ENCODE measurements at places on chromosomes 1 and 21.

- DNase-seq = no peak
Observed at GRCh38 chr21:31316488-31317169, 27.4 kb downstream of the TIAM1 start.

- DNase-seq = no peak
Observed at GRCh38 chr1:145884675-145885074, 991 bp downstream of the ANKRD35 start.

DNA sequence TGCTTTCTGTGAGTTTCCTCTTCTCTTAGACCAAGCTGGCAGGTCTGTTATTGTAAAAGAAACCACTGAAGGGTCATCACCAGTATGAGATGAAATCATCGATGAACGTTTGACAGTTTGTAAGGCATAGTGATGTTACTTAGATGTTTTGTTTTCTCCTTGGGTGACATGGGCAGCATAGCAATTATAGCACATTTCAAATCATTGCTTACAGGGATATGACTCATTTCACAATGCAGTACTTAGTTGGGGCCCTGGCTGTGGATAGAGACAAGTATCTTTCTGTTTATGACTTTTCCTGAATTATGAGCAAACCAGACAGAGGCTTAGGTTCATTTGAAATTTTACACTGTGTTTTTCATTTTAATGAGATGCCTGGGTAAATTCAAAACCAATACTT, 313.0 kb downstream of the RWDD3 start:
- DNase-seq = no peak

DNA sequence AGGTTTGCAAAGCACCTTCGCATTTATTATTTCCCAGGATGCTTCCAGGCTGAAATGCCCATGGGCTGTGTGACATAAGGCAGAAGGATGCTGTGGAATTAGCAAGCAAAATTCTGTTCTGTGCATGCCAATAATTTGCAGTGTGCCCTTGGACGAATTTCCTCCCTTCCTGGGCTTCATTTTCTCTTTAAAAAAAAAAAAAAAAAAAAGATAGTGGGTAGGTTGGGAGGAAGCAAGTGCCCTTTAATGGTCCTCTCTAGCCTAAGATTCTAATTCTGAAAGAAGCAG, 2.5 kb upstream of the ID3 start:
- no peak for DNase-seq

GRCh38 chr1:227880342-227880924, 65.0 kb downstream of the PRSS38 start:
- DNase-seq = no peak

GRCh38 chr1:208136459-208137182, 107.6 kb downstream of the PLXNA2 start:
- no peak for DNase-seq

- no peak for DNase-seq
Observed at GRCh38 chr1:114982251-114982650, 47.4 kb upstream of the TSHB start.

- DNase-seq = peak; percentile 42
Observed at GRCh38 chr1:93080179-93080823, 1.2 kb downstream of the MTF2 start.

DNA sequence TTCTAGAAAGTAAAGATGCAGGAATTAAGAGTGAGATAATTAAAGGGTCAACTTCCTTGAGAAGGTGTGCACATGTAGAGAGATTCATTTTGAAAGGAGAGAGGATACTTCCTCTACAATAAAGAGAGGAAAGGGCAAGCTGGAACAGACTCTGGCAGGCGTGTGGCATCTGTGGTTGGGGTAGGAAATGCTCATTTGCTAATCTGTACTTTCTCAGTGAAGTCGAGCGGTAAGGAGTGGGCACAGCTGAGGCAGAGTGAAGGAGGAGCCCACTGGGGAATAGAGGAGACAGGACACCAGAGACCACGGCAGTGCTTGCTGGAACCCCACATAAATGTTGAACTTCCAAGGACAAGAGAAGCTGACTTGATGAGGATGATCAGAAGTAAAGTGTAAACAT, 49.1 kb downstream of the PCSK9 start:
- no peak for DNase-seq

DNA sequence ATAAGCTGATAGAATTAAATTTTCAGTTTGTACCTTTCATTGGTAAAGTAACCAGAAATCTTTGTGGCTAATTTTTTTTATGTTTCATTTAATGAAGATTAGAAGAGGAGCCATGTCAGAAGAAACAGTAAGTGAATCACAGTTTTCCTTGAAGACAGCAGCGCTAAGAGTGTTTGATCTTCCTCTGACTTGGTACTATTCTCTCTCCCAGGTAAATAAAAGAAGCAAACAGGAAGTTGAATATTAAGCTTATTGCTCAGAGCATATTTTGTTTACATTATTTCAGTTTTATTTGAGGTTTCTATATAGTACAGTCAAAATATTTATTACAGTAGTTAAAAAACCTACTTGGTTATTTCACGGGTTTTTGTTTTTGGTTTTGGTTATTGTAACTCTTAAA, 3.7 kb downstream of the MIGA1 start:
- DNase-seq = no peak

- no peak for DNase-seq
Observed at GRCh38 chr1:211068976-211069375, 65.0 kb downstream of the KCNH1 start.

GRCh38 chr1:162954824-162955223, 93.8 kb upstream of the CCDC190 start:
- no peak for DNase-seq

DNA sequence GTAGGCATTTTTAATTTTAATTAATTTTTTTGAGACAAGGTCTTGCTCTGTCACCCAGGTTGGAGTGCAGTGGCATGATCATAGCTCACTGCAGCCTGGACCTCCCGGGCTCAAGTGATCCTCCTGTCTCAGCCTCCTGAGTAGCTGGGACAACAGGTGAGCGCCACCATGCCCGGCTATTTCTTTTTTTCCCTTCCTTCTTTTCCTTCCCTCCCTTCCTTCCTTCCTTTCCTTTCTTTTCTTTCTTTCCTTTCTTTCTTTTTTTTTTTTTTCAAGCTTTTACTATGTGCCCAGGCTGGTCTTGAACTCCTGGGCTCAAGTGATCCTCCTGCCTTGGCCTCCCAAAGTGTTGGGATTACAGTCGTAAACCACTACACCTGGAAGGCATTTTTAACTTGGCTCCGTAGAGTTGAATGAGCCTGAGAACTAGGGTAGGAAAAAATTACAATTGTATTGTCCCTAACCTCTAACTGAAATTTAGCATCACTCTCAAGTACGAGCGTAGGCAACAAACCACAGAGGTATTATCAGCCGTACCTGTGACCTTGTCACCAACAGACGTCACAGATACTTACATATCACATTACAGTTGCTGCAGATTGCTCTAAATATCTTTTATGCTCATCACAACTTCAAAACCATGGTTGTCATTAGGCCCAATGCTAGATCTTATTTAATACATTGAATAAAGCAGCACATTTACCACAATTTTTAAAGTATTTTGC, 8.0 kb downstream of the RUNX3 start:
- no peak for DNase-seq

DNA sequence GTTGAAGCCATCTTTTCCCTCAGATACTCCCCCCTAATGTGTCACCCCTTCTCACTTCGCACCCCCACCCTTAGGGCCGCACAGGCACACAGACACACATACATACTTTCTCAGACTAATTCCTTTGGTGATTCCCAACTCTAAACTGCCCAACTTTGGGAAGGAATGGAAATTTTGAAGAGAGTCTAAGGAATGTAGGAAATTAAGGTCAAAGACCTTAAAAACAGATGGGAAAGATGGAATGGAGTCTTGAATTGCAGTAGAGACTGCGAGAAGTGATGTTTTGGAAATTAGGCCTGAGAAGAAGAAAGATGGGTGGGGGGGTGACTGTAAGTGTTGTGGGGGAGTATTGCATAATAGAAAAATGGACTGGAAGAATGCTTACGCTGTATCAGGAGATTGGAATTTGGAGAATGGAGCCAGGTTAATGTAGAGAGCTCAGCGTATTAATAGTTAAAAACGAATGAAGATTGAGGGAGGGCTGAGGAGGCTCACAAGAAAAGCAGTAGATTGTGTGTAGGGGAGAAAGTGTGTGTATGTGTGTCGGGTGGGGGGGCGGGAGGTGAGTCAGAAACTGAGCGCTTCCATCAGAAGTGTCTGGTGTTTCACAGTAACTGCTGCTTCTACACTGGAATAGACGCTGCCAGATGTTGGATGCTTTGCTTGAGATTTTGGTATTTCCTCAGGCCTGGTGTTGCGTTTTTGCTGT, 1.7 kb downstream of the PIP5K1A start:
- peak; percentile 61 for DNase-seq

DNA sequence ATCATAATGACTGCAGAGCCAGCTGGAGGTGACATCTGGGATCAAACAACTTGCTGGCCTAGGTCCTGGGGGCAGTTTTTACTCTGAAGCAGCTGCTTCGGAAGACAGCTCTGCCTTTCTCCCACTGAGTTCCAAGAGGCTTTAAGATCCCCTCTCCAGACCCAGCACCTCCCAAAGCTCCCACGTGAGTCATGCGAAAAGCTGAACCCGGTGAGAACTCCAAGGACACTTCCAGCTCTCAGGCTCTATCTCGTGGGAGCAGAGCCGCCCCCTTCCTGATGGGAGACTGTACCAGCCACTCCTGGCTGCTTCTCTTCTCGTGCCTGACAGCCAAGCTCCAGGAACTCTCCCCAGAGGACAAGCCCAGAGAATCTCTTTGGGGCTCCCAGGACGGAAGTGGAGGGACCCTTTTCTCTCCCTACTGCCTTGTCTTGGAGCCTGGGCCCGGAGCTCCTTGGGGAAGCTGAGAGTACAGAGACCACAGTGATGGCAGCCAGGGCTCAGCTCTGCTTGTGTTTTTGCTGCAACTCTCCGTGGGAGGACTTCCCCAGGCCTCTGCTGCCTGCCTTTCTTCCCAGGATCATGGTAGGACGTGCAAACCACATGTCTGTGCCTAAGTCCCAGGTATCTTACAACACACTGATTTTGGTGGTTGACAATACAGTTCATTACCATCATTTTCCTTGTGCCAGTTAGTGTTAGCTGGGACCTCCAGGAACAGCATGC, 40.6 kb downstream of the STUM start:
- no peak for DNase-seq

DNA sequence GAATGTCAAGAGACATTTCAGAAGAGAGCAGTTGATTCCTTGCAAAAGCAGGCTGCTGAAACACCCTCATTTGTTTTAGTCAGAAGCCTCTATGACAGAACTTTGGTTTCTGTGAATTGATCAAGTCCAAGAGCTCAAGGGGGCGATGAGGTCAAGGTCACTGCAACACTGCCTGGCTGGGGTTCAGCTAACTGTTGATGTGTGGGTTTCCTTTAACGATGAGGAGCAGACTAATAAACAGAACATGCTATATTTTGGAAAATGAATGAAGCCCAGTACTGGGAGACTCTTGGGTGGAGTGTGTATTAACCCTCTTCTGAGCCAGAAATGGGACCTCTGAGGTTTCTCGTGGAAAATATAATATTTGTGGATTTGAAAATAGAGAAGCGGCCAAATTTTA, 109.3 kb downstream of the ZC3H11B start:
- DNase-seq = no peak

GRCh38 chr1:154353966-154354365, 28.6 kb downstream of the ATP8B2 start:
- no peak for DNase-seq

GRCh38 chr1:43558346-43558841, 27.7 kb downstream of the PTPRF start:
- DNase-seq = no peak

DNA sequence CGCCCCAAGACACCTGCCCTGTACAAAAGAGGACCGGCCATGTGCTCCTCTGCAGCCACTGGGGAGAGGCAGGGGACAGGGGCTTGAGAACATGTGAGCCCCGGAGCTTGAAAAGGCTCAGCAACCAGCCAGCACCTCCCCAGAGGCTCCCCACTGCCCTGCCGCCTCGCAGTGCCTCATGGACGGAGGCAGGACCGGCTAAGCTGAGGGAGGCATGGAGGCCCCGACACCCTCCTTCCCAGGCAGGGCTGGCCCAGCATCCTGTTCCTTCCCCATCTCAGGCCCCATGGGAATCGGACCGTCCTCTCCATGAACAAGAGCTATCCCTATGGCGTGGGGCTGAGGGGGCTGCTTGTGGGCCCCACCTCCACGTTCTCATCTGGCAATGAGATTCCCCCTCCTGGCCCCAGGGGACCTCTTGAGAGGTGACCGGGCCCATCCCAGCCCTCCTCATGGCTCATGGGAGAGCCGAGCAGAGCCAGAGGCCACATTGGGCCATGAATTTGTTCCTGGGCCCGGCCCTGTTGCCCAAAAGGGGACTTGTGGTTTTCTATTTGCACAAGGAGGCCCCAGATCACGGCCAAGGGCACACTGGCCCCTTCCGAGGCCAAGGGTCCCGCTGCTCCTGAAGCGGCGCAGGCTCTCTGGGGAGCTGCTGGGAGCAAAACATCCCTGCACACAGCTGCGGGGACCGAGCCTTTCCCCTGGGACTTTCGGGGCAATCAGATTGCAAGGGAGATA, 65.2 kb upstream of the ARHGEF16 start:
- DNase-seq = no peak

- DNase-seq = no peak
Observed at GRCh38 chr1:68788762-68789161, 291.9 kb upstream of the DEPDC1 start.

DNA sequence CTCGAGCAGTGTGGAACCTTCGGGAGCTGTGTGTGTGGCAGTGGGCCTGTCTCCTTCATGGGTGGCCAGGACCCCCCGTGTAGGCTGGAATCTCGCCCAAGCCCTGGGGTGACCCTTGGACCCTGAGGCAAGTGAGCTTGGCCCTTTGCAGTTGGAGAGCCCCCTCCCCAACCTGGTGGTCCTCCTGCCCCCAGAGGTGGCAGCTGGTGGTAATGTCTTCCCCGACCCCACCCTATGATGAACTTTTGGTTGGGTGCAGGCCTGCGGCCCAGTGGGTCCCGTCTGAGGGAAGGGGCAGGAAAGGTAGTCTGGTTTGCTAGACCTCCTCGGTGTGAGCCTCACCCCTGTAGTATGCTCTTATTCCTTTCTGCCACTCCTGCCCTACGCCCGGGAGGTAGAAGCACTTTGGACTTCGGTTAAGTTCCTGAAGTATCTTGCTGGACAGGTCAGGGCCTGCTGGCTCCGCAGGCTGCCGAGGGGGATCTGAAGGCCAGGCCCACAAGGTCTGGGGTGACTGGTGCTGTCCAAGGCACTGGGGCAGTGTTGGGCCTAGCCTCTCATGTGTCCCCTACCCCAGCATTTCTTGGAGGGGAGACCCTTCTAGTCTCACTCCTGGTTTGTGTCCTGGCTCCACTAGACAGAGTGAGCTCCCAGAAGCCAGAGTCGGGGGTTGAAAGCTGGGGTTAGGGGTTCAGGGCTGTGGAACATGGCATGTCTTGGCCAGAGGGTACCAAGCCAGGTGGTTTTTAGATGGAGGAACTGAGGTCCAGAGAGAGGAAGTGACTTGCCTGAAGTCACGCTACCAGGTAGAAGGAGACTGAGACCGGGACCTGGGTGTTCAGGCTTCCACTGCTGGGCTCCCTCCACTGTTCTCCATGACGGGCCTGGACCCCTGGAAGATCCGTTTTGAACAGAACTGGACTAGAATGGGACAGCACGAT, 1.8 kb downstream of the ZNF362 start:
- no peak for DNase-seq

DNA sequence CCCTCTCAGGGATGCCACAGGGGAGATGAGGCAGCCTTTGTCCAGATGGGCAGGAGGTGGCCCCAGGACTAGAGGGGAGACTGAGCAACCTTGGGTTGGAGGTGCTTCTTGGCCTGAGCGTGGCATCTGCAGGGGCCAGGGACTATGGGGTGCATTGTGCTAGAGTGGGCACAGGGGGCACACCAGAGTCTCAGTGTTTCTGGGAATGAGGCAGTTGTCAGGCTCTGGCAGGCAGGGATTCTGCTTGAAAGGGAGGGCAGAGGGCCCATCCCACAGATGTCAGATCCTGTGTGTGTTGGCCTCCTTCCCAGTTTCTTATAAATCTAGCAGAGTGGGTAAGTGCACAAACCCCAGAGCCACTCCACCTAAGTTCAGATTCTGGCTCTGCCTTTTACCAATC, 13.7 kb downstream of the LGR6 start:
- peak; percentile 44 for DNase-seq

Measured in kidney epithelial cell (primary cell).